ENCODE measurements at places on chromosomes 12 and 14.

- DNase-seq: no peak
These were observed 26.2 kb upstream of the GNG2 start for GRCh38 chr14:51834240-51834639.

DNA sequence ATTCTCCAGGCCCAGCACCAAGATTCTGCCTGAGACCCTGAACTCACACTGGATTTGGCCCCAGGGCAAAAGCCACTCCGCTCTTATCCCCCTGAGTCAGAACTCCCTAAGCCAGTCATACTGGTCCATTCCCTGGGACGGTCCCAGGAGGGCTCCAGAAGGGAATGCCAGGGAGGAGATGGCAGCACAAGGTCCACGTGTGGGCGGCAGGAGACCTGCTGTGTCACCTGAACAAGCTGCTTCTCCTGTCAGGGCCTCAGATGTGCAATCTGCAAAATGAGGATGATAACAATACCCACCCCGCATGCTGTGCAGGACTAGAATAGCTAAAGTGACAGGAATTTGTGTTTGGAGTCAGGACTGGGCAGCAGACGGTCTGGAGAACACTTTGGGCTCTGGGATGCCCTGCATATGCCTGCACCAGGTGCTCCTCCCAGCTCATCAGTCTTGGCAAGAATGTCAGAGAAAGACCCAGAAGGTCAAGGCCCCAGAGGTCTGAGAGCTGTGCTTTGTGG is 40.3 kb downstream of the CMKLR1 start:
- DNase-seq: no peak

- no peak for DNase-seq
These were observed 18.7 kb downstream of the CABP1 start for GRCh38 chr12:120659151-120659525.

- DNase-seq: no peak
These were observed 5.5 kb downstream of the AKT1 start for GRCh38 chr14:104789752-104790743.

DNA sequence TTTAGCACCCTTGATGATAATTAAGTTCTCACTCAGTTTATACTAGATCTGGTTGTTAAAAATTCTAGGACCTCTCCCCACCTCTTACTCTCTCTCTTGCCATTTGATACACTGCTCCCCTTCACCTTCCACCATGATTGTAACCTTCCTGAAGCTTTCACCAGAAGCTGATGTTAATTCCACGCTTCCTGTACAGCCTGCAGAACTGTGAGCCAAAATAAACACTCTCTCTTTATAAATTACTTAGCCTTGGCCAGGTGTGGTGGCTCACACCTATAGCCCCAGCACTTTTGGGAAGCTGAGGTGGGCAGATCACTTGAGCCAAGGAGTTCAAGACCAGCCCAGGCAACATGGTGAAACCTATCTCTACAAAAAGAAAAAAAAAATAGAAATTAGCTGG is 11.1 kb upstream of the HECTD4 start:
- no peak for DNase-seq

- DNase-seq: no peak
These were observed 340.5 kb downstream of the VRK1 start for GRCh38 chr14:97137705-97138104.

- DNase-seq: no peak
These were observed 9.9 kb downstream of the SLC15A4 start for GRCh38 chr12:128813883-128814282.

- no peak for DNase-seq
These were observed 26.2 kb downstream of the SNRPF start for GRCh38 chr12:95884998-95885397.

GRCh38 chr12:95838125-95838524 is 20.6 kb upstream of the SNRPF start:
- no peak for DNase-seq

GRCh38 chr12:32743264-32743663 is 12.4 kb downstream of the YARS2 start:
- no peak for DNase-seq

DNA sequence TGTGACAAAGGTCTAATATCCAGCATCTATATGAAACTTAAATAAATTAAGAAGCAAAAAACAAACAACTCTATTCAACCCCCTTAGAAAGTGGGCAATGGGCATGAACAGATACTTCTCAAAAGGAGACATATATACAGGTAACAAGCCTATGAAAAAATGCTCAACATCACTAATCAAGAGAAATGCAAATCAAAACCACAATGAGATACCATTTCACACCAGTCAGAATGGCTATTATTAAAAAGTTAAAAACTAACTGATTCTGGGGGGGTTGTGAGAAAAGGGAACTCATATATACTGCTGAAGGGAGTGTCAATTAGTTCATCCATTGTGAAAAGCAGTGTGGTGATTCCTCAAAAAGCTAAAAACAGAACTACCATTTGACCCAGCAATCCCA is 198.9 kb downstream of the BMP4 start:
- no peak for DNase-seq

DNA sequence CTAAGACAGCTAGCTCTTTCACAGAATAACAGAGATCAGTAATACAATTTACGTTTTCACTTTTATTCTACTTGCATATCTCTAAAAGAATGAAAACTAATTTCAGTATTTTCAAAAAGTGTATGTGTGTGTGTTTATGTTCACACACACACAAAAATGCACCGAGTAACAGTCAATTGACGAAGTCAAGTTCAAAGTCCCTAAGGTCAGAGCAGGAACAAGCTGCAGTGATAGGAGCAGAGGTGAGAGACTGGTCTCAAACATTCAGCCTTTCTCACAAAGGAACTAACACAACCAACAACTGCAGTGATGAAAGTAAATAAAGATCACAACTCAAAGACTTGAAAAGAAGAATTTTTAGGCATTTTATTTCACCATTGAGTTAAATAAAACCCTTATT is 429.7 kb downstream of the C12orf50 start:
- DNase-seq: no peak

DNA sequence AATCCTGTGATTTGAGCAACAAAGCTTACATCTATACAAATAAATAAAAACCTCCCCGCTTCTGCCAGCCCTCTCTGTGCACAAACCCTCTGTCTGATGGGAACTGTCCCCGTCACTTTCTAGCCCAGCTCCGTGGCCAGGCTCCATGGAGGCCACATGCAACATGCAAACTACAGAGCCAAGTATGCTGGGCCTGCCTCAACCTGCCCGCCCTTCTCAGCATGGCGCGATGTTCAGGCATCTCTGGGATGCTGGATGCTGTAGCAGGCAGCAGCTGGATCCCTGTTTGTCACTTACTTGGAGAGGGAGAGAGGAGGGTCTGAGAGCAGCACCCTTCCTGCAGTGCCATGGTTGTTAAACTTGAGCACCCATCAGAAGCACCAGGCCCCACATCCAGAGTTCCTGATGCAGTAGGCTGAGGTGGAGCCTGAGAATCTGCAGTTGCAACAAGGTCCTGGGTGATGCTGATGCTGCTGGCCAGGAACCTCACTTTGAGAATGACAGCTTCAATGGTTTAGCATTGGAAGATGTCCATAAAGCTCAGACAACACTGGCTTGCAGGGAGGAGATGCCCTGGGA is 32.4 kb downstream of the CLMN start:
- no peak for DNase-seq

GRCh38 chr14:20415782-20416206 is 2.5 kb upstream of the TEP1 start:
- peak; percentile 32 for DNase-seq

GRCh38 chr14:25055992-25056687 is 6.2 kb upstream of the STXBP6 start:
- DNase-seq: no peak

- DNase-seq: no peak
These were observed 1.3 kb downstream of the C12orf75 start for GRCh38 chr12:105331805-105332251.

GRCh38 chr12:96462571-96463280 is 26.7 kb upstream of the CFAP54 start:
- DNase-seq: no peak

Measured in retina (tissue), 1 donor.